ENCODE measurements at places on chromosomes 6 and 20.

DNA sequence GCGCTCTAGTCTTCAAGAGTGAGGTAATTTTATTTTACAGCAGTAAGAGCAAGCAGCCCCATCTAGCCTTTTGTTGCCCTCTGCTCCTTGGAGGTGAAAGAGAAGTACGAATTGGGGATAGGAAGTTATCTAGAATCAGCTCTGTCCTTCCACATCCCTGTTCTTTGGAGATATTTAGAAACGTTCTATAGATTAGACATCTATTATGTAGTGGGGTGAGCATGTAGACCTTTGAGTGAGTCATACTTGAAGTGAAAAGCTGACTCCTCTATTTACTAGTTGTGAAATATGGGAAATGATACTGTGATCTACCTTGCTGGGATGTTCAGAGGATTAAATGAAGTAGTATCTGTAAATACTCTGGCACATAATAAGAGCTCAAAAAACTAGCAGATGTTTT is 36.0 kb upstream of the SLC35D3 start:
- no peak for DNase-seq

DNA sequence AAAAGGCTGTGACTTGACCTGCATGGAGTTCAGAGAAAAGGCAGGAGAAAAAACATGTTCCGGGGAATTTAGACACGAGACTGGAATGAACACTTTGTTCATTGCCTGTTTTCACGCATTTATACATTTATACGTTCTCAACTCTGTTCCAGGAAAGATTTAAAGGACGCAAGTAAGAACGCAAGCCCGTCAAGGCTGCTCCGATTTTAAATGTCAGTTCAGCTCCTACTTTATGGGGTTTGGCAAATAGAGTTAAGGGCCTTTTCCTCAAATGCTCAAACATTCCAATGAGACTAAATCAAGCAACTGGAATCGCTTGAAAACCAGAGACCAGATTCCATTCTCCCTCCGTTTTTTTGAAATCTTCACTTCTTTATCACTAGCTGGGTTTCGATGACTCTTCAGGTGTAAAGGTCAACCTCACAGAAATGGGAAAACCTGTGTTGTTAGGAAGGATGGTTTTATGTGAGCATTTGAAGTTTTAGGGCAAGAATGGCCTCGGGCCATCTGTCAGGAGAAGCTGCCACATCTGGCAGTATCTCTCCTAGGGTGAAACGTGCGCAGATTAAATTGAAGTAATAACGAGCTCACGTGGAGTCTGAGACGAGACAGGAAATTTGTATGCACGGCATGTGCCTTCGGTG is 24.9 kb downstream of the TTLL2 start:
- no peak for DNase-seq

GRCh38 chr6:34957231-34957783 is 68.3 kb downstream of the ANKS1A start:
- no peak for DNase-seq

DNA sequence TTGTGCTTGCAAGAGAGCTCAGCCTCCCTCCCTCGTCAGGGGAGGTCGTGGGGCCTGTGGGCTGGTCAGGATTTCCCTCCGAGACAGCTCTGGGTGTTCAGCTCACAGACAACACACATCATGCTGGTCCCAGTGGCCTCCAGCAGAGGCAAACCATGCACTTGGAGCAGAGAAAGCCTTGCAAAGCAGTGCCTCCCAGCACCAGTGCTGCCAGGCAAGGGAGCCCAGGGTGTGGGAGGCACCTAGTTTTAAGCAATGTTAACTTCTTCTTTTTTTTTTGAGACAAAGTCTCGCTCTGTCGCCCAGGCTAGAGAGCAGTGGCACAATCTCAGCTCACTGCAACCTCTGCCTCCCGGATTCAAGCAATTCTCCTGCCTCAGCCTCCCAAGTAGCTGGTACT is 34.0 kb upstream of the INSM1 start:
- DNase-seq: no peak

- DNase-seq: peak; percentile 43
Observed at GRCh38 chr6:85015396-85015990, 251.1 kb upstream of the TBX18 start.

DNA sequence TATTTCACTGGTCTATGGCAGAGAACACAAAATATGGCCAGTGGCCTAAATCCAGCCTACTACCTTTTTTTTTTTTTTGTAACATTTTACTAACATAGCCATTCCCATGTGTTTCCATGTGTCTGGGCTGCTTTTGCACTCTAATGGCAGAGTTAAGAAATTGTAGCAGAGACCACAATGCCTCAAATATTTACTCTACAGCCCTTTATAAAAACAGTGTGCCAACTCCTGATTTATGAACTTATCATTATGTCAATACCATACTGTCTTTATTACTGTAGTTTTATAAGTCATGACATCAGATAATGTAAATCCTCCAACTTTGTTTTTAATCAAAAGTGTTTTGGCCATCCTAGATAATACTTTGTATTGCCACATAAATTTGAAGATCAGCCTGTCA is 27.4 kb upstream of the CAP2 start:
- no peak for DNase-seq

- no peak for DNase-seq
Observed at GRCh38 chr6:49522710-49523593, 23.2 kb downstream of the GLYATL3 start.

DNA sequence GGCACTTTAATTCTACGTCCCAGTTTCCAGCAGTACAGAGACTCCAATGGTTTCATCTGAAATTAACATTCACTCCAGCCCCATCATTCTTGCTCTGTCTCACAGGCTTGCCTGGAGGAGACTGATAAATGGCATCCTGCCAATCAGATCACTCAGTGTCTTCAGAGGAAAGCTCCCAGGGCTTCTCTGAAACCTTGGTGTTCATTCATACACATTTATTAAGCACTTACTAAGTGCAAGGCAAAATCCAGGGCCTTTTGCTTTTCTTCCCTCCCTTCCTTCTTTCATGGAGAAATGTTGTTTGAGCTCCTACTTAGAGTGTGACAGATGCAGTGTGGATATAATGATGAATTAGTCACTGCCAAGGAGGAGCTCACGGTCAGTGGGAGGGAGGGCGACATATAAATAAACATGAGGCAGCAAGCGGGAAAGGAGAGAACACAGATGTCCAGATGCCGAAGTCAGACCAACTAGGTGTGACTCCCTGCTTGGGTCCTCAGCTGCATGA is 106.7 kb upstream of the DTNBP1 start:
- DNase-seq: no peak

DNA sequence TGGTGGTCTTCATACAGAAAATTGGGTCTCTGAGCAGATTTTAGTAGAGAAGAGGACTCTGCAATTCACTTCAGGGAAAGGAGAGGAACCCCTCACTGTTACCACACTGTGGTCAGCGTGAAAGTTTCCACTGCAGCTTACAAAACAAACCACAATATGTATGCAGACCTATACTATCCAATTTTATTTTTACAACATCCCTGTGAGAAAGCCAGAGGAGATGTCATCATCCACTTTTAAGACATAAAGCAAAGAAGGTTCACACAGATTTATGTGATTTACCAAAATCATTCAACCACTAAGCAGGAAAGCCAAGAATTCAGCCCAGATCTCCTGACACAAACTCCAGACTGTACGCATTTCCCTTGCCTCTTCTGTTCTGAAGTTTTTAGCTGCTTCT is 442.4 kb downstream of the FRK start:
- no peak for DNase-seq

DNA sequence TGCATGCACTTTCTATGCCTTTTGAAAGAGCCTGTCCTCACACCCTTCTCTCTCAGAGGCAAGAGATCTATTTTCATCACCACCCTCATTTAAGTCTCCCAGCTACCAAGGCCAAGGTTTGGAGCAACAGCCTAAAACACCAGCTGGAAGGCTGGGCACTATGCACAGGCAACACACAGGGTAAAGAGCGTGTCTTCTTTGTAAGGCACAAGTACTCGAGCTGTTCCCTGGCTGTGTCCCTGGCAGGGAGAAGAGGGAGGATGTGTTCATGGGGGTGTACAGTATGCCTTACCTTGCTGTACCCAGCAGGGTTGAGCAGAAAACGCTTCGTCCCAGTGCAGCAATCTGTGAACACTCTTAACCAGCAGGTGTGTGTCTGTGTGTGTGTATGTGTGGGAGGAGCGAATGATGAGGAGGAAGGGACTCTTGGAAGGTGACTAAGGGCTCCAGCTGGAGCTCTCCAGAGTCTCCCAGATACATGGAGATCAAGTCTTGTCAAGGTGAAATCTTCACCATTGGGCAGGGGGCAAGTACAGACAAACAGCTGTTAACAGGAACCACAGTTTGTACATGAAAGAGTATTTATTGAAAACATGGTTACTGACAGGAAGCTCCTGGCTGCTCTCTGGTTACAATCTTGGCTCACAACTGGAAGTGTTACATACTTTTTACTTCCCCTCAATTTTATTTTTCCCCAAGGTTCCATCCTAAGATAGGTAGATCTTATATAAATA is 40.8 kb downstream of the ELMO2 start:
- DNase-seq: no peak

GRCh38 chr20:3312940-3313682 is 74.1 kb upstream of the SLC4A11 start:
- DNase-seq: no peak

- DNase-seq: no peak
Observed at GRCh38 chr6:7730001-7730783, 4.3 kb downstream of the BMP6 start.

DNA sequence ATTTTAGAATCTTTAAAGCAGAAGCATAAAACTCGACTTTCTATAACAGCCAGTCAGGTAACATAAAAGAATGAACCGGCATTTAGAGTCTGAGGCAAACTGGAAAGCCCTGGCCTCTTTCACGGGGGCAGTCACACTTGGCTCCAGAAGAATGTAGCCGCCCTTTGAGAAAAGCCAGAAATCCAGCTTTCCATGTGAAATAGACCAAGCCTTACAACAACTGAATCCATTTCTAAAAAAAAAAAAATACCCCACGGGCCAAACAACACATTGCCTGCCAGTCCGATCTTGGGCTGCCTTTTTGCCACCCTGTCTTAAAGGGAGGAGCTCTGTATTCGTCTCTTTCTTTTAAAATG is 252.9 kb upstream of the TAB2 start:
- DNase-seq: no peak

- peak; percentile 42 for DNase-seq
Observed at GRCh38 chr6:166997768-166998255, 1.4 kb upstream of the CEP43 start.

GRCh38 chr6:90368001-90368400 is 71.4 kb upstream of the BACH2 start:
- DNase-seq: no peak

- DNase-seq: no peak
Observed at GRCh38 chr20:11214256-11214840, 540.5 kb upstream of the JAG1 start.

- no peak for DNase-seq
Observed at GRCh38 chr20:40583205-40583604, 105.8 kb downstream of the MAFB start.

DNA sequence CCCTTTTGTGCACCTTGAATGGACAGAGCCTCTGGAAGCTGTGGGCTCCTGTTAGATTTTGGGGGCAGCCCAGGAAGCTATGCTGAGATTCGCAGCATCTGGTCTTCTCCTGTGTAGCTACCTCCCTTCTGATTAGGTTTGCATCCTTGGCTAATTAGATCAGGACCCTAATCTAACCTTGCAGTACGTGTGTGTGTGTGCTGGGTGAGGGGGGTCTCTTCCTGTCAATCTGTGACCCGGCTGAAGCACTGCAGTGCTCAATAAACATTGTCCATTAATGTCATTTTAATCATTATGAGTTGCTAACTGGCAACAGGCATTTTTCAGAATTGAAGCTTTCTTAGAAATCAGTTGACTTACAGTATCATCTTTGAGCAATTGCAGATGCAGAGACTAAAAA is 229.1 kb upstream of the STXBP5 start:
- no peak for DNase-seq

DNA sequence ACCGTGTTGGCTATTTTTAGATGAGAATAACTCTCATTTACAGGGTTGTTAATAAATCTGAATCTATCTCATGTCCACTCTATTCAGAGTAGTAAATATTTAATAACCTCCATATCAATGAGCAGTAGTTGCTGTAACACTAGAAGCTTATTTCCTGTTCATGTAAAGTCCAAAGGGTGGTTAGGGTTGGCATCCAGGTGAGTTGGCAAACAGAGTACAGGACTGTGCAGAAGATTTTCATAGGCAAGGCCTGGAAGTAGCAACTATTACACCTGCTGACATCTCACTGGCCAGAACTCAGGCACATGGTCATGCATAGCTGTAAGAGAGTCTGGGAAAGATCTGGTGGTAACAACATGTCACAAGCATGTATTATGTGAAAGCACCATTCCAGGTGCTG is 147.5 kb downstream of the PHF3 start:
- no peak for DNase-seq

DNA sequence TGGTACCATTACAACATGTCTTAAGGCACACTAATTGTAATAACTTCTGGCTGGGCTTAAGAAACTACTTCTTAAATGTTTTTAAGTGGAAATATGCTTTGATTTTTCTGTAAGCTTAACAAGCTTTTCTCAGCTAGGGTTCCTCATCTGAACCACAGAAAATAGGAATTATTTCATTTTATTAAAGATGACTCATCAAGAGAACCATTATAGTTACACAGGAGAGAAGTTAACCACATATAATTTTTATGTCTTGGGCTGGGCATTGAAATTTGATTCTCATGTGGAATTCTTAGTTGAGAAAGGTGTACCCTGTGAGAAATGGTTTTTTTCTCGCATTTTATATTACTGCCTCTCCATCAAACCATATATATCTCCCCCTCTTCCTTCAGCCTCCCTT is 75.1 kb downstream of the QKI start:
- DNase-seq: no peak

DNA sequence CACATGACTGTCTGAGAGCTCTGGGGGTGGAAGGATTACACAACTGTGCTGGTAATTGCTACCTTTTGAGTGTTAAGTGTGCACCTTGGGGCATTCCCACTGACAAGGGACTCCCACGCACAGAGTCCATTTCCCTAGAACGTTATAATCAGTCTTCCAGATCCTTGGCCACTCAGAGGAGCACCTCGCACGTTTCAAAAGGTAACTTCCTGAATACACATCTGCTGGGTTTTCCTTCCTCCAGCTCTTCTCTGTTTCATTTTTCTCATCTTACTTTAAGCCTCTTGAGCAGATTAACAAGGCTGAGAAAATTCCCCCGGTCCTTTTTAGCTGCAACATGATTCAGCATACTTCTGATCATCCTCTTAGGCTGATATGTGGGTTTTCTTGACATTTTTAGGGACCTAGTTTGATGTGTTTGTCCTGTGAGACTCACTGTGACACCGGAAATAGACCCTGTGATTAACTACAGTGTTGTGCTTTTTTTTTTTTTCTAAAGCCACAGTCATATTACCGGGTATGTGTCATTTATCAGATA is 98.4 kb upstream of the DUSP22 start:
- DNase-seq: no peak

Measured in right renal pelvis (tissue), 4 donors.